8988T (cell line): ENCODE measurements at places on chromosomes 4 and X.

DNA sequence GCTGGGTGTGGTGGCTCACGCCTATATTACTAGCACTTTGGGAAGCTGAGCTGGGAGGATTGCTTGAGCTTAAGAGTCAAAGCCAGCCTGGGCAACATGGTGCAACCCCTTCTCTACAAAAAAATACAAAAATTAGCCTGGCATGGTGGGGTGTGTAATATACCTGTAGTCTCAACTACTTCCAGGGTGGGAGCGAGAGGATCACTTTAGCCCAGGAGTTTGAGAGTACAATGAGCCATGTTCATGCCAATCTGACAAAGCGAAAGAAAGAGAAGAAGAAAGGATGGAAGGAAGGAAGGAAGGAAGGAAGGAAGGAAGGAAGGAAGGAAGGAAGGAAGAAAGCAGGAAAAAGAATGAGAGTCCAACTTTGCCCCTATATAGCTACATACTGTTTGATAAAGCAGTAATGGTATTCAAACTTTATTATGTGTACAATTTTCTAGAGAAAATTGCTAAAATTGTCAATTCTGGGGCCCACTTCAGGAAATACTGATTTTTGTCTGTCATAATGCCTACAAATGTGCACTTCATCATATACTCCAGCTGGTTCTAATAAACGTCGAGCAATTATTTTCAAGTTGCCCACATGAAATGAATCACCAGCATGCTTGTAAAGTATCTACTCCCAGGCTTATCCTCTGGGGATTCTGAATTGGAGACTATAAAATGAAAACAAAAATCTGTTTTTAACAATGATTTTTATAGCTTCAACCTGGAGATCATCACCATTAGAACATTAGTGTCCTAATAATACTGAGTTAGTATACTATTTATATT lies 132.3 kb downstream of the NDST4 start:
- DNase-seq: no peak

GRCh38 chrX:121231566-121232358 lies 184.4 kb downstream of the GLUD2 start:
- no peak for DNase-seq

GRCh38 chr4:67344594-67345380 lies 200.5 kb downstream of the CENPC start:
- no peak for DNase-seq

DNA sequence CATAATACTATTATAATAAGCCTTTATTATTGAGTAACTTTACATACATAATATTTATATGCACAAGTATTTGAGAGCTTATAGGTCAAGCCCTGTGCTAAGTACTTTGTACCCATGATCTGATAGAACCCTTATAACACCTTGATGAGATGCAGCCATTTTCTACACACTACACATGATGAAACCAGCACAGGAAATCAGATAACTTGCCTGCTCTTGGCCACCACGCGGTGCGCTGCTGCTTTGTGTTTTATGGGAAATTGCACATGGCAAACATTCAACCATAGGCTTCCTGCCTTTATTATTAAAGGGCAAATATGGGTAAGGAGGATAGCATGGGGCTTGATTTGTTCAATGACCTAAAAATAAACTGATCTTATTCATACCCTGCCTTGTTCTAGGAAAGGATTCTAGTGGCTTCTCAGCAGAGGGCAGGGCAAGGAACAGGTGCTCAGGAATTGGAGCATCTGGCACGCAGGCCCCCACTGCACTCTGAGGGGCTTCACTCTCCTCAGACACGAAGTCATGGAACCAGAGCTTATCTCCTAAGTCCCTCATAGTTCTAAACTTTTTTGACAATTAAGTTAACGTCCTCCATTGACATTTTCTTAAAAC lies 31.6 kb upstream of the NAP1L5 start:
- no peak for DNase-seq

GRCh38 chr4:164956766-164957643 lies 20.5 kb downstream of the TRIM61 start:
- DNase-seq: no peak

- no peak for DNase-seq
Observed at GRCh38 chr4:87100168-87100567, 120.2 kb downstream of the KLHL8 start.

DNA sequence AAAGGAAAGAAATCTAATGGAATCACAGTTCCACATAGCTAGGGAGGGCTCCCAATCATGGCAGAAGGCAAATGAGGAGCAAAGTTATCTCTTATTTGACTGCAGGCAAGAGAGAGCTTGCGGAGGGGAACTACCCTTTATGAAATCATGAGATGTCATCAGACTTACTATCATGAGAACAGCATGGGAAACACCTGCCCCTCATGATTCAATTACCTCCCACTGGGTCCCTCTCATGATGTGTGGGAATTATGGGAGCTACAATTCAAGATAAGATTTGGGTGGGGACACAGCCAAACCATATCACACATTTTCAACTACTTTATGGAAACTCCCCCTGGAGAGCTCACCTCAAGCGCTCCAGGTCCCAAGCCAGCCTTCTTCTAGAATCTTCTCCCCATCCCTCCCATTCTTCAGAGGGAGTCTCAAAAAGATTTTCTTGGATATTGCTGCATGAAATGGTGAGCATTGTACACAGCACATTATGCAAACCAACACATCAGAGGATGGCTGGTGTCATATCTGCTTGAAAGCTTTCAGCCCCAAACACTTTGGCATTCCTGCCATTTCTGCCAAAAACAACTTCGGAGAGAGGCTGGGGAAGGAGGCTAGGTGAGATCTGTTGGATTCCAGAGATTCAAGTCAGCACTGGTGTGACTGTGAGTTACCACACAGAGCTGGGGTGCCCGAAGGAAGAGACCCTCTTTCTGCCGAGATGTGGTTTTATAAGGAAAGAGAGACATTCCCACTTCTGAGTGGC lies 6.9 kb downstream of the FGFBP1 start:
- DNase-seq: no peak

- no peak for DNase-seq
Observed at GRCh38 chr4:26410385-26411293, 79.6 kb downstream of the CCKAR start.

GRCh38 chr4:13615161-13615560 lies 12.4 kb downstream of the BOD1L1 start:
- DNase-seq: no peak

- DNase-seq: no peak
Observed at GRCh38 chr4:124015766-124016165, 619.2 kb downstream of the SPRY1 start.

- DNase-seq: no peak
Observed at GRCh38 chrX:13383907-13384306, 64.1 kb upstream of the ATXN3L start.

DNA sequence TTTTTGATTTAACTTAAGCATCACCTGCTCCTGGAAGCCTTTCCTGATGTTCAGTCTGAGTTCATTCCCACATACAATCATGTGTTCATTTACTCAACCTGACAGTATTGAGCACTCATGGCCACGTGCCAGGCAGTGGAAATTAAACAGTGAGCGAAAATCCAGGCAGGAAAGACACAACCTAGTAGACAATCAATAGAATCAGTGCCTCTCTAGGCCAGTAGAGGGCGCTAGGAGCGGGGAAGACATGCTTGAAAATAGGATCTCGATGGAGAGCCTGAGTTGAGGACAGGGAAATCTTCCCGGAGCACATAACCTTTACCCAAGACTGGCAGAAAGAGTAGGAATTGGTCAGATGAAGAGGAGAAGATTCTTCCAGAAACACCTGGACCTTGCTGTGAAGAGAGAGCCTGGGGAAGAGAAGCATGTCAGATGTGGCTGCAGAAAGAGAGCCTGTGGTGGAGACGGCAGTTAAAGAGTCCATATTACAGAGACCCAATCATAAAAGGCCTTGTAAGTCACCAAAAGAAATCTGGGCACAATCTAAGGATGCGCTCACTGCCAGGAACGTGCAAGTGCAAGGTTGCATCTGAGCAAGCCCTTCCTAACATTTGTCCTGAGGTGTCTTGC lies 103.5 kb downstream of the LDB2 start:
- peak; percentile 22 for DNase-seq

- DNase-seq: no peak
Observed at GRCh38 chr4:40258627-40259026, 61.8 kb downstream of the RHOH start.

DNA sequence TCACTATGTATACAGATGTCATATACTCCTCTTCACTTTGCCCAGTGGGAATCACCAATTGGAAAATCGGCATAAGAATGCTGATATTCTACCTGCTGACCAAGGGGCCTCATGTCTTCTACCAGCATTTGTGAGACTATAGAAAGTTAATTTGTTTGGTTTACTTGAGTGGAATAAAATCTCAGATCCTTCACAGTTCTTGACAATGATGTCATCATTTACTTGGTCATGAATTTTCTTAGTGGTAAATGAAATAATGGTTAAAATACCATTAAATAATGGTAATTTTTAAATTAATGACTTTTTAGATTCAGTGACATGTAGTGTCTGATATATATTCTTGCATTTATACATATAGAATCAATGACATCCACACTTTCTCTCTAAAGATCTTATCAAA lies 1052.6 kb downstream of the ADGRL3 start:
- no peak for DNase-seq
